ENCODE measurements at places on chromosomes 5 and 9.

DNA sequence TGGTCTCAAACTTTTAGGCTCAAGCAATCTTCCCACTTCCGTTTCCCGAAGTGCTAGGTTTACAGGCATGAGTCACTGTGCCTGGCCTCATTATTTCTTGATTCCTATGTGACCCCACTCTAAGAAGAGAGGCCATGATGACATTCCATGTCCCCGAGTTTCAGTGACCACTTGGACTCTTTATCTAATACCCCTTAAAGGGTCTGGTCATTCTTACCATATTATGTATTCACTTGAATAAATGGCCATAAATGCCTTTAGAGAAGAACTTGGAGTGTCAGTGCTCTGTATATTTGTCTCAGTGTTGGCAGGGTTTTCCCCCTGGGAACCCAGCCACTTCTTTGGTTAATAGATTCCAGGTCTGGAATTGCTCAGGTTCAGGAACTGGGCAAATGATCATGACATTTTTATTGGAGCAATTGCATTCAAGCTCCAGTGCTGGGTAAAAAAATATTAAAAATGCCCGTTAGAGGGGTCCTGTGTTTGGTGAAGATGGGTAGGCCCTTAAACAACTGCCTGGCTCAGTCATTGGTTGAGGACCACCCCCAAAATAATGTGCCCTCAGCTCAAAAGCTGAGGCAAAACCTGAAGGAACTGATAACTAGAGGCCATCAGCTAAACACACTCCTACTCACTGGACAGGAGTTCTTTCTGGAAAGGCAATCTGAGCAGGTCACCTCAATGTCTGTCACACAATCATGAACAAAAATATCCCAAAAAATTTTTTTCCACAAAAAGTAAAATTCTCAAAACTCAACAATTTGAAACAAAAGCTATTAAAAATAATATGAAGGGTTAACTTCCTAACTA lies 186.6 kb upstream of the ZNF608 start:
- peak; percentile 78 for DNase-seq

- DNase-seq: no peak
These were observed 13.4 kb upstream of the SLC25A51 start for GRCh38 chr9:37917313-37917731.

- no peak for DNase-seq
These were observed 64.7 kb downstream of the RGS7BP start for GRCh38 chr5:64570395-64570996.

- DNase-seq: peak; percentile 28
These were observed 91.1 kb upstream of the RNF180 start for GRCh38 chr5:64074533-64074932.

- DNase-seq: peak; percentile 27
These were observed 5.6 kb upstream of the PURA start for GRCh38 chr5:140108093-140109017.

DNA sequence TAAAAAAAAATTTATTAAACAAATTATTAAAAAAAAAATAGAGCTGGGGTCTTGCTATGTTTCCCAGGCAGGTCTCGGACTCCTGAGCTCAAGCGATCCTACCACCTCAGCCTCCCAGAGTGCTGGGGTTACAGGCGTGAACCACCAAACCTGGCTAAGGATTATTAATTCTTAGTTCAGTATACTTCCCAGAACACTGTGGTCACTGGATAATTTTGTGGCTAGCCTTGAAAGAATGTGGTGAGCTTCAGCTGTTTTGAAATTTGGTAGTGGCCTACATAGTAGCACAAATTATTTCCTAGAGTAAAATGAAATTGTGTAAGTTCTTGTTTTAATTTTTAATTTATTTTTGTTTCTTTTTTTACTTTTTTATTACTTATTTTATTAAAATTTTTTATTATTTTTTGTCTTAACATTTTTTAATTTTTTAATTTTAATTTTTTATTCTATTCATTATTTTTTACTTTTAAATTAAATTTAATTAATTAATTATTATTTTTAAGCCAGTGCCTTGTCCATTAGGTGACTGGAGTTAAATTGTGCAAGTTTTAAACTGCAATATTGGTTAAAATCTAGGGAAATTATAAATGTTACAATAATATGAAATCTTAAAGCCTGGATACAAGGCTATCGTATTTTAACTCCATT lies 23.0 kb downstream of the ARRDC3 start:
- no peak for DNase-seq

- no peak for DNase-seq
These were observed 78.2 kb upstream of the ARAP3 start for GRCh38 chr5:141760193-141760592.

DNA sequence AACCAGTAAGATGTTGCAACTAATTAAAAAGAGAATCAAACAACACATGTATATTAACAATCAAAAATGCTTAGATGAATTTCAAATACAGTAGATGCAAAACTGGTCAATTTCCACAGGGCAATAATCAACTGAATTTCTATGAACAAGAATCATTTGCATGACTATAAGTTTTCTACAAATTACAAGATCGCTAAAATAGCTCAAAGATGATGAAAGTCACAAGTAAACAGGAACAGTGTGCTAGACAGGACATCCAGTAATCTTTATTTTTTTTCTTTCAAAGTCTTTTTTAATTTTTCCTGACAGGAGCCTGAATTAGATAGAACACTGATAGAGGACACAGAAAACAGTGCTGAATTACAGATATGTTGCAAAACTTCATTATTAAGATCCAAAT lies 608.2 kb upstream of the DAB2 start:
- DNase-seq: no peak

- DNase-seq: no peak
These were observed 739.3 kb downstream of the NR2F1-AS1 start for GRCh38 chr5:92841604-92842155.

- no peak for DNase-seq
These were observed 298.4 kb downstream of the DEPDC1B start for GRCh38 chr5:60401526-60401925.

DNA sequence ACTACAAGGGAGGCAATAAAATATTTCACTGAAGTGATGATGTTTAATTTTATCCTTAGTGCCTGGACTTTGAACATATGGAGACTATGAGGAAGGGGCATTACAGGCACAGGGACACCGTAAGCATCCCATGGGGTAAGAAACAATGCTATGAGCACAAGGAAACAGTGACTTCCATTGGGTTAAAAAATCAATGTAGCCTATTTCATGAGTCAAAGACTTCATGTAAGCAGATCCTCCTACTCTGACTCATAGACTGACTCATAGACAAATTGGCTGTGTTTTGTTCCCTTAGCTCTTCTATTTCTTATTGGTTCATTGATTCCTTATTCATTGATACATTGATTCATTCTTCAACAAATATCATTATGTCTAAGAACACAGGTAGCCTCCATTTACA lies 351.0 kb downstream of the PRELID2 start:
- DNase-seq: peak; percentile 77

- peak; percentile 20 for DNase-seq
These were observed 942 bp downstream of the PHF2 start for GRCh38 chr9:93577078-93577974.

DNA sequence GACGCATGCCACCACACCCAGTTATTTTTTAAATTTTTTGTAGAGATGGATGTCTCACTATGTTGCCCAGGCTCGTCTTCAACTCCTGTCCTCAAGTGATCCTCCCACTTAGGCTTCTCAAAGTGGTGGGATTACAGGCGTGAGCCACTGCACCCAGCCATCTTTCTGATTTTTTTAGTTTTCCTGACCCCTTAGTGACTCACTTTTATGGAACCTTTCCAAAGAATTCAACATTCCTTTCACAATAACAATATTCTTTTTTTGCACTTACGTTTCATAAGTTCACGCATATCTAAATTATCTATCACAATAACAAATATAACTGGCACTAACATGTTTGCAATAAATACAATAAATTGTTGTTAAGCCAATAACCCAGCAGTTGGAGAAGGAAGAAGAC lies 8.5 kb downstream of the ELOVL7 start:
- DNase-seq: peak; percentile 21

GRCh38 chr5:15124461-15124860 lies 252.9 kb upstream of the ANKH start:
- no peak for DNase-seq

DNA sequence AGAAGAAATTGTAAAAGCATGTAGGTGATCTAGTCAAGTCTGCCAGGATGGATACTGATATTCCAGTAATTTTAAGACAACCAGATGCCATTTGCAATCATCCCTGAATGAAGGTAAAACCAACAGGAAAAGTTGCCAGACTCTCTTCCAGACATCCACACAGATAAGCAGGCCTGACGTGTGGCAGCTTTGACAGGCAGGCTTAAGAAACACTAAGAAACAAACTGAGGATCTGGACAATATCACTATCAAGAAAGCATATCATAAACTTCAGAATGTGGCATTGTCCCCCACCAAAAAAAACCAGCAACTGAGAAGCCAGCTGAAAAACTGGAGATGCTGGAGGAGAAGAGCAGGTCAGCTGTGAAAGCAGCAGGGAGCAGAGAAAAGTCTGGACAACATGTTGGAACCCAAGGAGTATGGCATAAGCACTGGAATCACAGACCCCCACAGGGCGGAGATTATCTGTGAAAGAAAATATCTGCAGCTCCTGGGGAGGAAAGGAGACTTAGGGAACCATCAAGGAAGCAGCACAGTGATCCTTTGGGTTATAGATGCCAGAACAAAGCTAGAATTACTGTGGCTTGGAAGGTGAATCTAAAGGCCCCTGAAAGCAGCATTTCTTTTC lies 307.0 kb downstream of the CWC27 start:
- no peak for DNase-seq

DNA sequence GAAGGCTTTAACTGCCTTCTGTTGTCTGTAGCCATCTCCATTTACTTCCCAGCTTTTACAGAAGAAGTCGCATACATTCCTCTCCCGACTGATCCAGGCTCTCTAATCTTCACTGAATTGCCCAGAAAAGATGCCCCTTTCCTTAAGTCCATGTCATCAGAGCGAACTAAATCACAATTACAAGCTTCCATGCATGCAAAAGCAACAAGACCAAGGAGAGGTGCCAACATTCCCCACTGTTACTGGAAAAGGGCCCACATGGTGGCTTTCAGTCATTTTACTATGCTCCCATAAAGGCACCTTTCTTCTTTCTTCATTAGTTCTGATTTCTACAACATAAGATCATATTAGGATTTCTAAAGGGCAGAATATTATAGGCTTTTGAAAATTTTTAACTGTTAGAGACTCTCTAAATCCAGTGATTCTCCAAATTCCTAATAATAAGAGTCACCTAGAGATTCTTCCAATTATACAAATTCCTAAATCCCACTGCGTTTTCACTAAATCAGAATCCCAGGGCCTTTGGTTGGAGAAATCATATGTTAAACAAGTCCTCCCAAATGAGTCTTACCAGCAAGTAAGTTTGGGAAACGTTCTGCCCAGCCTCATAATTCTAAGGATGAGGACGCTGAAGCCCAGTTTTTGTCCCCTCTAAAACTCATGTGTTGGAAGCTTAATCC lies 17.0 kb upstream of the ZFR start:
- peak; percentile 59 for DNase-seq

GRCh38 chr5:19301271-19301670 lies 686.7 kb downstream of the CDH18 start:
- no peak for DNase-seq

GRCh38 chr5:9115093-9115492 lies 430.8 kb downstream of the SEMA5A start:
- DNase-seq: no peak

- no peak for DNase-seq
These were observed 95.5 kb downstream of the LMX1B start for GRCh38 chr9:126709241-126709640.

- no peak for DNase-seq
These were observed 52.7 kb upstream of the EQTN start for GRCh38 chr9:27349698-27350080.

DNA sequence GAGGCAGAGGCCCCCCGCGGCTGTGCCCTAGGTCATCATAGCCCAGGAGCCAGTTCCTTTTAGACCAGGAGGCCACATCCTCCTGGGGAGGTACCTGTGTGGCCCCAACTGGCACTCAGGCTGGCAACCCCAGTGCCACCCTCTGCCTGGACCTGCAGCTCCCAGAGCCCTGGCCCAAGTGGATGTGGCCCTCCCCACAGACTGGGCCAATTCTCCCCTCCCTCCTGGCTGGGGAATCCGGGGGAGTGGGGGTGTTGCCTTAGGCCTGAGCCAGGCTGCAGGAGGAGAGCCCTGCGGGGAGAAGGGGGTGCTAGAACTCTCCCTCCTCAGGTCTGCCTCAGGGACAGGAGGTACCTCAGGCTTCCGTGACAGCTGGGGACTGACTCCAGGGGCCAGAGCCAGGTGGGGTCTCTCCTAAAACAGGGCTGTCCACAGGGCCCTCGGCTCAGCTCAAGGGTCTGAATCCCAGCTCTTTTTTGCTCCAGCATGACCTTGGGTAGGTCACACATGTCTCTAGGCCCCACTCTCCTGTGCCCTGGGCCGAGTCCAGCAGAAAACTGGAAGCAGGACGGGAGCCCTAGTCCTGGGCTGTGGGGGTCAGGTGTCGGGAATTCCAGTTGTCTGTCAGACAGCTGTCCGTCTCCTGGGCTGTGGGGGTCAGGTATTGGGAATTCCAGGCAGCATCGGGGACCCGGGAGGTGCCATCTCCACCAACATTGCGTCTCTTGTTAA lies 9.6 kb downstream of the DNLZ start:
- no peak for DNase-seq

GRCh38 chr9:133818444-133818843 lies 80.3 kb upstream of the SARDH start:
- no peak for DNase-seq

DNA sequence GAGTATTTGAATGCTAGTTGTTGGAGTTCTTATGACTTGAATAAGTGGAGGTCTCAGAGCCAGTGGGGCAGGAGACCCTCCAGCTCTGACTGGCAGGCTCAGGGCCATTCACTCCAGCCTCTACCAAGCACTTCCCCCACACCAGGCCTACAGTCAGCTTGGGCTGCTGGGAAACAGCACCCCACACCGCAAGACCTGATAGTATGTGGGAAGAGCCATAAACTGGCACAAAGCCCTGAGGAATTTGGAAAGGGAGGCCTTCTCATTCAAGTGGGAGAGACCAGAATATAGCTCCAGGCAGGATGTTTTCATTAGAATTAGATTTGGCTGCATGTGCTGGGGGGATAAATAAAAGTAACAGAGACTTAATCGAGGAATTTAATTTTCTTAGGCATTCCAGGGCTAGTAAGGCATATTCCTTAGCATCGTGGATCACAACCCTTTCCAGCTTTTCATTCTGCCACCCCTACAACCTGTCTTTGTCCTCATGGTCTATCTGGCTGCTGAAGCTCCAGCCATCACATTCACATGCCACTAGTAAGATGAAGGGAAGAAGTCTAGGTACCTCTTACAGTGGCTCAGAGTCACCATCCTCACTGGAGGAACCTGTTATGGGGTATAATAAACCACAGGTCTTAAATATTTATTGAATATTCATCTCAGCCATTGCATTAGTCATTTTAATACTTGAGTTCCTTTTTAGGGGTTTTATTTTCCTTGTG lies 47.5 kb downstream of the TMOD1 start:
- no peak for DNase-seq

GRCh38 chr5:2737273-2738155 lies 14.0 kb downstream of the IRX2 start:
- no peak for DNase-seq

GRCh38 chr9:24620741-24621140 lies 75.0 kb upstream of the IZUMO3 start:
- DNase-seq: no peak

DNA sequence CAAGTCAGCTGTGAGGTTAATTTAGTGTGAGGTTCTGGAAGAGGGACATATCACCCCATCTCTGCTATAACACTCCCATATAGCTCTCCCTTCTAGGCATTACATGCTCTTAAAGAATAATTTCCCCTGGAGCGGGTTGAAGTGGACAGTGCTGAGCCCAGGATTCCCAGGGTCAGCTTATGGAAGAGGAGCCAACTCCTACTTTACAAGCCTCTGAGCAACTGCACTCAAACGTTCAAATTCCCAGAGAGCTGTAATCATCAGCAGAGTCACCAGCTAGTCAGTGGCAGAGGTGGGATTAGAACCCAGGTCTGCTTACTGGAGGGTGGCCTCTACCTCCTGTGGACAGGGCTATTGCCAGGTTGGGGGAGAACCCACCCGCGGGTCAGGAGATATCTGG lies 1.4 kb downstream of the NEURL1B start:
- DNase-seq: peak; percentile 21

Data from EL (cell line).